ENCODE measurements at places on chromosomes 7 and 10. TPM values are rescaled to one million over a fixed set of nuclear protein-coding genes. Genes with fewer than 3 reads are reported as not detected.

The CLEC2L gene
- total RNA-seq = not detected

The EBLN1 gene
- not detected for total RNA-seq

The CUZD1 gene
- total RNA-seq = 0.50 TPM

The CALHM3 gene
- total RNA-seq = not detected

The GRB10 gene
- 64.1 TPM for total RNA-seq

The PON1 gene
- total RNA-seq = not detected

The TRPV5 gene
- total RNA-seq = not detected

The SAMD9 gene
- total RNA-seq = 14.6 TPM

The CYP26A1 gene
- not detected for total RNA-seq

The SORCS3 gene
- total RNA-seq = not detected

The HYAL4 gene
- not detected for total RNA-seq

The RBM20 gene
- under 0.01 TPM for total RNA-seq

The CPN1 gene
- not detected for total RNA-seq

The C10orf143 gene
- total RNA-seq = 2.0 TPM

The OR9A2 gene
- total RNA-seq = not detected

The UCMA gene
- not detected for total RNA-seq

The MYL10 gene
- total RNA-seq = not detected

The GDF10 gene
- 25.1 TPM for total RNA-seq

The PRTFDC1 gene
- 18.5 TPM for total RNA-seq

The YWHAG gene
- 68.4 TPM for total RNA-seq

The KCND2 gene
- 2.1 TPM for total RNA-seq

The CNPY1 gene
- not detected for total RNA-seq

The ADGRA1 gene
- total RNA-seq = not detected

The HOXA2 gene
- 1.0 TPM for total RNA-seq

The PSAP gene
- 1,180 TPM for total RNA-seq

The RELN gene
- 0.33 TPM for total RNA-seq

The CDC123 gene
- 138 TPM for total RNA-seq

The VENTX gene
- not detected for total RNA-seq

The SUN3 gene
- total RNA-seq = not detected

The NDUFB2 gene
- total RNA-seq = 44.9 TPM

The ZNF800 gene
- 12.4 TPM for total RNA-seq

The GIMAP4 gene
- not detected for total RNA-seq

The RSBN1L gene
- 19.7 TPM for total RNA-seq

The TMEM120A gene
- 56.1 TPM for total RNA-seq

The KCNIP2 gene
- 0.77 TPM for total RNA-seq

The HUS1 gene
- 9.8 TPM for total RNA-seq

The AQP1 gene
- total RNA-seq = 44.6 TPM

The PPP3CB gene
- 27.1 TPM for total RNA-seq

The TBX20 gene
- total RNA-seq = not detected

The PNLIP gene
- not detected for total RNA-seq

The WDR86 gene
- 1.0 TPM for total RNA-seq

The NME8 gene
- not detected for total RNA-seq

The PKD2L1 gene
- not detected for total RNA-seq

Data from fibroblast of lung (primary cell).